ENCODE measurements at places on chromosomes 16 and 17. TPM values are rescaled to one million over a fixed set of nuclear protein-coding genes. Genes with fewer than 3 reads are reported as not detected.
A peak's percentile ranks its signal among the peaks of the same experiment; 100 is the strongest.

GRCh38 chr17:17680477-17681186, 626 bp upstream of the RAI1 start:
- H3K4me1 ChIP-seq = peaks cover 18% of the 10 kb centered on the region
- no peak overlapping the region for H3K4me3 ChIP-seq
- no peaks in the 10 kb centered on the region for H3K36me3 ChIP-seq
- no peak for DNase-seq

Gene AIPL1
- not detected for total RNA-seq

- no peak overlapping the region for H3K4me3 ChIP-seq
- H3K27ac ChIP-seq = no peak overlapping the region
- no peaks in the 10 kb centered on the region for H3K36me3 ChIP-seq
- no peaks in the 10 kb centered on the region for H3K4me1 ChIP-seq
- no peak for DNase-seq
Observed at GRCh38 chr17:51888816-51889215, 269.7 kb downstream of the CA10 start.

DNA sequence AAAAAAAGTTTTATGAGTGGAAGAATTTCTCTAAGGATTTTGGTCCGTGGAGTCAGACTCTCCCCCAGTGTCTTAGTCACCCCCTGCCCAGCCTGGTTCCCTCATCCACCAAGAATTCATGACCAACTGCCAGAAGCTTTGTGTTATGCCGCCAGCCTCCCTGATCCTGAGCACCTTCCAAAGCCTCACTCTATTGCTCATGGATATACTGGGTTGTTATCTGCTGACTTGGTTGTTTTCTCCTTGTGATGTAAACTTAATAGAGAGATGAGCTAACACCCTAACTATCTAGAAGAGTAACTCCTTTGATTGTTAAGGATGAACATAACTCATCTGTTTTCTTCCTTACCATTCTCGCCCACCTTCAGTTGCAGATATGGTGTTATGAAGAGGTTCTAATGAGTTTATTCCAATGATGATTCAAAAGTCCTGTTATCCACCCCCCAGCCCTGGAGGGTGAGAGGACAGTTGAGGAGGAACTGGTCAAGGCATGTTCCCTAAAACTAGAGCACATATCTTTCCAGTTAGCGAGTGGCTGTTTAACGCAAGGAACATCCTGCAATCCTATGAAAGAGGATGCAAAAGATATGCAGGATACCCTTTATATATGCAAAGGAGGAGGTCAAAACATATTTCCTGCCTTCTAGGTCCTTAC, 1.5 kb upstream of the PSMD3 start:
- H3K4me3 ChIP-seq = no peak overlapping the region
- H3K36me3 ChIP-seq = no peaks in the 10 kb centered on the region
- no peak overlapping the region for H3K27ac ChIP-seq
- H3K27me3 ChIP-seq = no peaks in the 10 kb centered on the region
- peaks cover 6% of the 10 kb centered on the region for H3K4me1 ChIP-seq

DNA sequence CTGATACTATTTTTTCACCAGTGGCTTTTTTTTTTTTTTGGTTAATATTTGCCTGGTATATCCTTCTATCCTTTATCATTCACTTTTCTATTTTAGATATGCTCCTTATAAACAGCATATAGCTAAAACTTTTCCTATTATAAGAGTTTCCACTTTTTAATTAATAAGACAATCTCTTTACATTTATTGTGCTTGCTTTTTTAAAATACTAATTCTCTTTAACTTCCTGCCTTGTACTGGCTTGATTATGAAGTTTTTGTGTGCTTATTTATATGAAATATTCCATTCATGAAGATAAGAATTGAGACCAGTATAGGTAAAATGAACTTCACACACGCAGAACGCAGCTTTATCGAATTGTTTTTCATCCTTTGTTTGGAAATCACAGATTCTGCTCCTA, 9.0 kb upstream of the CDRT15 start:
- H3K36me3 ChIP-seq = no peaks in the 10 kb centered on the region
- H3K27me3 ChIP-seq = no peaks in the 10 kb centered on the region
- no peak for DNase-seq

DNA sequence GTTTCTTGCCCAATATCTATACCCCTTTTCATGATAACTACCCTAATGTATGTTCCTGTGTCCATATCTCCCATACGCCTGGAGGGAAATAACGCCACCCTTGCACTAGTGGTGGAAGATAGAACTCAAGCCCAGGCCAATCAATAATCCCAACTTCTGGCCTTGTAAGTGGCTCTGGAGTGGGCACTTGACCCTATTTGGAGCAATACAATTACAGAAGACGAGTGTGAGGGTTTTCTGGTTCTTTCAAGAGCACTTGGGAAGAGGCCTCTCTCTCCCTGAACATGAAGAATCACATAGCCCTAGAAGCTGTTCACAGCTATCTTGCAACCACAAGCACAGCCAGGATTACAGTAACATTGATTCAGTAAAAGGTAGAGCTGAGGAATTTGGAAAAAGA, 217.9 kb downstream of the RAB11FIP4 start:
- H3K36me3 ChIP-seq = no peaks in the 10 kb centered on the region
- no peaks in the 10 kb centered on the region for H3K27me3 ChIP-seq
- no peak for DNase-seq
- no peak overlapping the region for H3K27ac ChIP-seq

DNA sequence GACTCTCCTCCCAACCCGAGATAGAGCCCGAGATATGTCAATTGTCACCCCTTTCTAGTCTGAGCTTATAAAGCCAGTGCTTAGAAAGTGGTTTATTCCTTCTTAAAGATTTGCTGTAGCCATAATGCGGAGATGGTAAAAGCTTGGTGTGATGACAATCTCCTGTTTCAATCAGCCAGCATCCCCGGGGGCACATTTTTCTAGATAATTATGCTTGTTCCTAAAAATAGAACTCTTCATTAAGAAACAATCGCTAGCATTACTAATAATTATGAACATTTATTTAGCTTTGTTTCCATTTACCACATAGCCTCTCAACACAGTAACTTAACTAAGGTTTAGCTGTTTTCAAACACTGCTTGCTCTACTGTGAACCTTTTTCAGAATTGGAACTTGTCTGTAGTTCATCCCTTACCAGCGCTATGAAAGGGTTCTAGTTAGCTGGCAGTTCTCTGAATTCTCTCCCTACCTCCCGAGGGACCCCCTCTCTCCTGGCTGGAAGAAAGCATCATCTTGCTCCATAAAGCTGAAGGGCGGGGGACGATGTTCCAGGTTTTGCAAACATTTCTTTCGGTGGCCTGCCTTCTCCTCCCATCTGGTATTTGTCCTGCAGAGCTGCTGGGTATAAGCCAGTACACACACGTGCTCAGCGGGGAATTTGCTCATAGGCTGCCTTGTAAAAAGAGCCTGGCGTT, 922 bp upstream of the MRPL58 start:
- H3K27me3 ChIP-seq = no peaks in the 10 kb centered on the region
- peaks cover 3% of the 10 kb centered on the region for H3K4me1 ChIP-seq
- H3K4me3 ChIP-seq = peak overlapping the region; percentile 84
- no peaks in the 10 kb centered on the region for H3K36me3 ChIP-seq

Gene RNF227
- total RNA-seq = 5.0 TPM

GRCh38 chr17:39702901-39703893, 3.3 kb downstream of the ERBB2 start:
- no peak overlapping the region for H3K27ac ChIP-seq
- H3K4me3 ChIP-seq = no peak overlapping the region
- H3K4me1 ChIP-seq = peaks cover 54% of the 10 kb centered on the region
- peaks cover 1% of the 10 kb centered on the region for H3K36me3 ChIP-seq
- DNase-seq = no peak

- no peak overlapping the region for H3K27ac ChIP-seq
- H3K4me3 ChIP-seq = no peak overlapping the region
- H3K27me3 ChIP-seq = no peaks in the 10 kb centered on the region
- no peaks in the 10 kb centered on the region for H3K4me1 ChIP-seq
Observed at GRCh38 chr16:23865853-23866252, 30.1 kb downstream of the PRKCB start.

- no peaks in the 10 kb centered on the region for H3K36me3 ChIP-seq
- no peaks in the 10 kb centered on the region for H3K27me3 ChIP-seq
- H3K4me1 ChIP-seq = peaks cover 58% of the 10 kb centered on the region
- peak overlapping the region; percentile 79 for H3K27ac ChIP-seq
- peak; percentile 87 for DNase-seq
- no peak overlapping the region for H3K4me3 ChIP-seq
Observed at GRCh38 chr17:17919169-17920107, 52.8 kb downstream of the TOM1L2 start.

- H3K36me3 ChIP-seq = no peaks in the 10 kb centered on the region
- DNase-seq = no peak
- H3K4me3 ChIP-seq = no peak overlapping the region
Observed at GRCh38 chr17:54124456-54124855, 301.7 kb downstream of the KIF2B start.

Gene C16orf46
- 0.95 TPM for total RNA-seq

Gene C17orf78
- total RNA-seq = not detected

- peak overlapping the region; percentile 95 for H3K27ac ChIP-seq
- DNase-seq = no peak
- peak overlapping the region; percentile 98 for H3K4me3 ChIP-seq
- no peaks in the 10 kb centered on the region for H3K27me3 ChIP-seq
- no peaks in the 10 kb centered on the region for H3K4me1 ChIP-seq
- no peaks in the 10 kb centered on the region for H3K36me3 ChIP-seq
Observed at GRCh38 chr17:19508577-19508867, 25.1 kb upstream of the SLC47A1 start.

DNA sequence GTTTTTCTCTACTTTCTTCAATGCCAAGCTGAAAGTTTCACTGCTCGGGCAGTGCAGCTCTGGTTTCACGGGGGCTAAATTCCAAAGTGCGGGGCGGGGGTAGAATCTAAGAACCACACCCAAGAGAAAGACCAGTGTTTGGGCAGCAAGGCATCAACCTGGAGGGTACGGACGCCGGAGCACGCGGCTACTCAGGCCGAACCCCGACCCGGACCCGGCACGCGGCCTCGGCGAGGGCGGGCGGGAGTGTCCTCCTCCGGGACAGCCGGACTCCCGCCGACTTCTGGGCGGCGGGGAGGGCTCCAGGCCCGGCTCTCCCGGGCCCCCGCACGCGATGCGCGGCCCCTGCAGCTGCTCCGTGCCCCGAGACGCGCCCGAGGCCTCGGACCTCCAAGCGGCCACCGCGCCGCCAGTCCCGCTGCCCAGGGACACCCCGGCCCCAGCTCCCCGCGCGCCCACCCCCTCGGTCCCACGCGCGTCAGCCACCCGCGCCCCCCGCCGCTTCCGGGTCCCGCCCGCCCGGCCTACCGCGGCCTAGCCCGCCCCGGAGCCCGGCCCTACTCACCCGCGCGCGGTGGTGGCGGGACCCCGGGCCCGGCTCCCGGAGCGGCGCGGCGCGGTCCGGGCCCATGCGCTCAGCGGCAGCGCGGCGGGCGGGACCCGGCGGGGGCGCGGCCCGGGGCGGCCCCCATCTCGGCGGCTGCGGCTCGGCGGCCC, 561 bp downstream of the AXIN1 start:
- no peaks in the 10 kb centered on the region for H3K27me3 ChIP-seq
- peaks cover 1% of the 10 kb centered on the region for H3K36me3 ChIP-seq
- peaks cover 9% of the 10 kb centered on the region for H3K4me1 ChIP-seq
- peak overlapping the region; percentile 66 for H3K4me3 ChIP-seq
- no peak overlapping the region for H3K27ac ChIP-seq

Gene MATCAP1
- total RNA-seq = 22.2 TPM

DNA sequence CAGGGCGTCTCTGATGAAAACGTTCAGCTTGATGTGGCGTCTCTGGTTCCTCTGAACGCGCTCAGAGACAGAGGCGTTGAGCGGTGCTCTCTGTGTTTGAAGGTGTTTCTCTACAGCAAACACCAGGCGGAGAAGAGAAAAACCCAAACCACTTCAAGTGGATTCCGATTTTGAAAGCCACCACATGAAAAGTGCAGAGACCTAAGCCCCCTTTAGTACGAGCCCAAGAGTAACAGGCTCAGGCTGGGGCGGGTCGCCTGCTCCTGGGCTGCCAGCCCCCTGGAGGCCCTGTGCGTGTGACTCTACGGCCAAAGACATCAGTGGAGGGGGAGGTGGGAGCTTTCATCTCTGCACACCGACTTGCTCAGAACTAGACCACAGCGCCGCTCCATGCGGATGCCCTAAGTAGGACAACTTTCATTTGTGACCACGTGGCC, 328.4 kb downstream of the MAF start:
- no peak for DNase-seq
- no peaks in the 10 kb centered on the region for H3K36me3 ChIP-seq
- no peaks in the 10 kb centered on the region for H3K4me1 ChIP-seq

Gene UMOD
- not detected for total RNA-seq

- H3K27me3 ChIP-seq = no peaks in the 10 kb centered on the region
- no peaks in the 10 kb centered on the region for H3K36me3 ChIP-seq
- H3K4me1 ChIP-seq = peaks cover 48% of the 10 kb centered on the region
Observed at GRCh38 chr16:89344458-89344834, 126.9 kb downstream of the ZNF778 start.

Gene GDPD1
- 1.2 TPM for total RNA-seq

GRCh38 chr17:622356-622755, 92.3 kb downstream of the VPS53 start:
- no peaks in the 10 kb centered on the region for H3K4me1 ChIP-seq
- DNase-seq = no peak
- H3K27me3 ChIP-seq = no peaks in the 10 kb centered on the region
- H3K4me3 ChIP-seq = no peak overlapping the region

Gene CLEC18A
- total RNA-seq = 1.3 TPM

Gene SSTR5
- total RNA-seq = 0.23 TPM

DNA sequence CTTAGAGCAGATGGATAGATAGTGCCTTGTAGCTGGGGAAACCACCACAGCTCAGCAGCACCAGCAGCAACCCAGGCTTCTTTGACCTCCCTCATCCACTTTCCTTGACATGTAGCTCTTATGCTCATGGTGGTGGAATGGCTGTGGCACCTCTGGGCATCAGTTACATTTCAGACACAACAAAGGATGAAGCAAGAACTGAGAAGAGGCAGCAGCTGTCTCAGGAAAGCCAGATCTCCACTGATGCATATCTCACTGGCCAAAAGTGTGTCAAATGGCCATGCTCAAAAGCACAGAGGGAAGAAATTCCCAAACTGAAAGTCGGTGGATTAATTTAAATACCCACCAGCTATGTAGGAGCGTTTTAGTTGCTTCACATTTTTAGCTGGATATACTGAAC, 671.4 kb upstream of the SALL1 start:
- H3K4me3 ChIP-seq = no peak overlapping the region
- H3K36me3 ChIP-seq = no peaks in the 10 kb centered on the region
- no peaks in the 10 kb centered on the region for H3K27me3 ChIP-seq
- no peak overlapping the region for H3K27ac ChIP-seq
- H3K4me1 ChIP-seq = no peaks in the 10 kb centered on the region

GRCh38 chr16:10638101-10638500, 56.6 kb downstream of the TEKT5 start:
- no peak overlapping the region for H3K4me3 ChIP-seq
- no peak for DNase-seq
- peaks cover 19% of the 10 kb centered on the region for H3K4me1 ChIP-seq
- H3K36me3 ChIP-seq = no peaks in the 10 kb centered on the region
- no peak overlapping the region for H3K27ac ChIP-seq

Gene SLFN14
- not detected for total RNA-seq

Gene CRYM
- total RNA-seq = not detected

GRCh38 chr17:67700725-67701119, 17.0 kb upstream of the NOL11 start:
- no peak overlapping the region for H3K4me3 ChIP-seq
- H3K36me3 ChIP-seq = no peaks in the 10 kb centered on the region
- no peaks in the 10 kb centered on the region for H3K4me1 ChIP-seq
- DNase-seq = no peak

Gene C1QTNF8
- total RNA-seq = not detected

Measured in Caco-2 (cell line).